ENCODE measurements at places on chromosomes 1 and 21.

DNA sequence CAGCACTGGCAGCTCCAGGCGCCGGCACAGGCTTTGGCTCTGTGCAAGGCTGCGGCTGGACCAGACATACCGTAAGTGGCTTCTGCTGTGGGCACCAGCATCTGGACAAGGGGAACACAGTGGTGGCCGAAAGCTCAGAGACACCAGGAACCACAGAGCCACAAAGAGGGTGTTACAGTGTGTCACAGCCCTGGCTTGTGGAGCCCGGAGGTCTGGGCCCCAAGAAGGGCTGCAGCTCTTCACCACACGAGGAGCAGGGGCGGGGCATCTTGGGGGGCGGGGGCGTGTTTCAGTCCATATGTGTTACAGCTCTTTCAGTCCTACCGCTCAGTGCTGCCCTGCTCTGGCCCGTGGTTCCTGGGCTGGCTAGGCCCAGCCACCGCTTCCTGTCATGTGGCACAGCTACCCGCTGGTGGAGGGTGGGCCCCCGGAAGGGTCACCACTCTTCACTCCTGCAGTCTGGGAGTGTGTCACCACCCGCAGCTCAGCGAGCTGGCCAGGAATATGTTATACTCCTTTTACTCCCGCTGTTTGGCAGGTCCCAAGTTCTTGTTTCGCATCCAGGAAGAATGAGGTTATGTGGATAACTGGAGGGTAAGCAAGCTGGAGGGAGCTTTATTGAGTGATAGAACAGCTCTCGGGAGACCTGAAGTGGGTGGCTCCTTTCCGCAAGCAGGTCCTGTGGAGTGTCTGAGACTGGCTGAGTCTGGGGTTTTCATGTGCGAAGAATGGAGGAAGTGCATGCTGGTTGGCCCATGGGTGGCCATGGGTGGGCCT is 3.3 kb upstream of the LSM10 start:
- peak; percentile 45 for DNase-seq

DNA sequence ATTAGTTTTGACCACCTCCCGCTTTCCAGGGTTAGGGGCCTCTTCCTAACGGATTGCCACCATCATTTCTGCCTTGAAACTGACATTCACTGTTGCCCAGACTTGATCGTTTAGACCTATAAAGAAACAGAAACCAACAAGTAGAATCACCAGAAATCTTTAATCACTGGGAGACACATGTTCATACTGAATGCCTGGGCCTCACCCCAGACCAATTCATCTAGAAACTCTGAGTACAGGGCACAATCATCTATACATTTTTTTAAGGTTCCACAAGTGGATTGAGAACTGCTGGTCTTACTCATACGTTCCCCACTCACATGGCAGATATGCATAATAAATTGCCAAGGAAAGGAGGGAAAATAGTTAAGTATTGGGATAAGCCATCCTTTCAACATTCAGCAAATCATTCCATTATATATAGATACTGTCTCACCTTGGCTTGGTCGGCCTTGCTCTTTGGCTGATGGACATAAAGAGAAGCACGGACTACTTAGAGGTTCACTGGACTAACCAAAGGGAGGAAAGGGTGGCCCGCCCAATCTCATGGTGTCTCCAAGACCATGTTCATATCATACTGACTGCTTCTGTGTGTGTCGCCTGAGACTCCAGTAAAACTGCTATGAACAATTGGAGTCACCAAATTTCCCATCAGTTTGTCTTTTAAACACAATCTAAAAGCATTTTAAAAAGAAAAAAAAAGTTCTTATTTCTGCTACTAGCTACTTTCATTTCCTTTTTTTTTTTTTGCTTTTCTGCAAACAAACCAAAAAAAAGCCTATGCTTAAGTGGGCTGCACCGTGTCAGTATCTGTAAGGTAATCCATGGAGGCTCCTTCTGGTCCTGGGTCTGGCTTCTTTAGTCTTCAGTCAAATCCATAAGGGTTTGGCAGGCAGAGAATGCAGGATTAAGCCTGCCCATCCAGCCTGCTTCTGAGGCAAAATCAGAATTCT is 9.4 kb upstream of the TARBP1 start:
- no peak for DNase-seq

DNA sequence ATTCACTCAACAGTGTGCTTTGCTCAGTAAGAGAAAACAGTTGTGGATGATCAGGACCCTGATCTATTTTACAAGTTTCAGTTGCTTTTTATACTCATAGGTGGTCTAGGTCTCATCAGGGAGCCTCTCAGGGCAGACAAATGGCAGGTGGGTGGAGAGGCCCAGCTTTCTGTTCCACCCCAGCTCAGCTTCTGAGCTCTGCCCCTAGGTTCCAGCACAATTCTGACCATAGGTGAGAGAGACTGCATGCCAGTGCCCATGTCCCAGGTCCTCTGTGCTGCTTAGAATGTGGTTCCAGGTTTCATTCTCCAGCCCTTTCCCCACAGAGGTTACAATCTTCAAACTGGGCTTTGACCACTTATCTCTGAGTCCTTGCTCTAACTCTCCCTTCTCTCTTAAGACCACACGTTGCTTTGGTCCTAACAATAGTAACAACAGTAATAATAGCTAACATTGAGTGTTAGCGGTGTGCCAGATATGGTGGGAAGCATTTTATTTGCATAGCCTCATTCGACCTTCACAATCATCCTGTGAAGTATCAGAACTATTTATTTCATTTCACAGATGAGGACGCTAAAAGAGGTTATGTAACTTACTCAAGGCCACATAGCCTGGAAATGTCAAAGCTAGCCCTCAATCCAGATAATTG is 19.6 kb upstream of the DUSP10 start:
- DNase-seq, result no peak

- peak; percentile 55 for DNase-seq
Measured at GRCh38 chr1:23528250-23528978, 2.6 kb downstream of the E2F2 start.

GRCh38 chr1:208329300-208329699 is 85.1 kb upstream of the PLXNA2 start:
- no peak for DNase-seq

DNA sequence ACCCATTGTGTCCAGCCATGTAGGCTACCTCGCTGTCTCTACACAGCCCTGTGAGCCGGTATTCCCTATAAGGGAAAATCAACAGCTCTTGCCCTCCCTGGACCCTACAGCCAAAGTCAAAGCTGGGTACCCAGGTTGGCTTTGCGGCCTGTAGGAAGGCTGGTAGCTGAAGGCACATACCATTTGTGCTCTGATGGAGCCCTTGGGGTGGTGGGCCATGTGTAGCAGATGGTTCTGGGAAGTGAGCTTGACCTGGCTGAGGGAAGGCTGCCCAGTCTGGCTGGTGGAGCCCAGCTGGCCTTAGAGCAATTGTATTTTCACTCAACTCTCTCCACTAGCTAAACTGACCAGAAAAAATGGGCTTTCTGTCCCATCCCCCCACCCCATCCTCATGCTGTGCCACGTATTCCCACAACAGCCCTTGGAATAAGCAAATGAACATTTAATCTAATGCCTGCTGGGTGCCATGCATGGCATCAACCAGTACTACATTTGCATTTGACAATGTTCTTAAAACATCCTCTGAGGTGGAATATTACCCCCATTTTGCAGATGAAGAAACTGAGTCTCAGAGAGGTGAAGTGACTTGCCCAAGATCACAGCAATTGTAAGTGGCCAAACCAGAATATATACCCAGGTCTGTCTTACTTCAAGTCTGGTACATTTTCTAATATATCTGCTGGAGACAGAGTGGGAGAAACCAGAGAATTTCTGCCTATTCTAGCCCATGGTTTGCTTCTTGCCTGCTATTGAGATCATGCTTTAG is 56.8 kb downstream of the NDUFS5 start:
- no peak for DNase-seq

DNA sequence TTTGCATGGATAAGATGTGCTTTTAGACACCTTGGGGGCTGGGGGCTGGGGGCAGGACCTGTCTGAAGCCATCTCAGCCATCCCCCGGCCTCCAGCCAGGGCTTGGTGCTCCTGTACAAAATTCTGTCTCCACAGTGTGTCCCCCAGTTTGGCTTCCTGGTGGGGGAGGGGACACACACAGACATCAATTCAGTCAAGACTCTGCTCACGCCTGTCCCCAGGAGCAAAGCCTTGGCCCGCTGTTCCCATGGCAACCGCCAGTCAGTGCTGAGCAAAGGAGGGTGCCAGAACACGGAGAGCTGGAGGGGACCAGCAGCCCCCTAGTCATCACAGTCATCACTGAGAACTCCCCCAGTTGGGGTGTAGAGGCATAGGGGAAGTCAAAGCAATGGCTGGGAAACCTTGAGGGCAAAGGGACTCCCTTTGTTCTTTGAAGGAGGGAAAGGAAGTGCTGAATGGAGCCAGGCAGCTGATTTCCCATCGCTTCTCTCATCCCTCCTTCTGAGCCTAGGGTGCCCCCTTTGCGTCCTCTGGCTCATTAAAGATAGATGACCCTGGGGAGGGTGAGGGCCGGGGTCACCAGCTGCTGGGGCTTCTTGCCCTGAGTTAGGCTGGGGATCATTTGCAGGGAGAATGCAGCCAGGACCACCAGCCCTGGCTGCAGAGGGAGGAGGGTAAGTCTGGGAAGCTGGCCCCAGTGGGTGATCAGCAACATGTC is 134.9 kb upstream of the IPO9 start:
- no peak for DNase-seq

GRCh38 chr1:201356236-201356635 is 21.2 kb downstream of the TNNT2 start:
- DNase-seq, result no peak

DNA sequence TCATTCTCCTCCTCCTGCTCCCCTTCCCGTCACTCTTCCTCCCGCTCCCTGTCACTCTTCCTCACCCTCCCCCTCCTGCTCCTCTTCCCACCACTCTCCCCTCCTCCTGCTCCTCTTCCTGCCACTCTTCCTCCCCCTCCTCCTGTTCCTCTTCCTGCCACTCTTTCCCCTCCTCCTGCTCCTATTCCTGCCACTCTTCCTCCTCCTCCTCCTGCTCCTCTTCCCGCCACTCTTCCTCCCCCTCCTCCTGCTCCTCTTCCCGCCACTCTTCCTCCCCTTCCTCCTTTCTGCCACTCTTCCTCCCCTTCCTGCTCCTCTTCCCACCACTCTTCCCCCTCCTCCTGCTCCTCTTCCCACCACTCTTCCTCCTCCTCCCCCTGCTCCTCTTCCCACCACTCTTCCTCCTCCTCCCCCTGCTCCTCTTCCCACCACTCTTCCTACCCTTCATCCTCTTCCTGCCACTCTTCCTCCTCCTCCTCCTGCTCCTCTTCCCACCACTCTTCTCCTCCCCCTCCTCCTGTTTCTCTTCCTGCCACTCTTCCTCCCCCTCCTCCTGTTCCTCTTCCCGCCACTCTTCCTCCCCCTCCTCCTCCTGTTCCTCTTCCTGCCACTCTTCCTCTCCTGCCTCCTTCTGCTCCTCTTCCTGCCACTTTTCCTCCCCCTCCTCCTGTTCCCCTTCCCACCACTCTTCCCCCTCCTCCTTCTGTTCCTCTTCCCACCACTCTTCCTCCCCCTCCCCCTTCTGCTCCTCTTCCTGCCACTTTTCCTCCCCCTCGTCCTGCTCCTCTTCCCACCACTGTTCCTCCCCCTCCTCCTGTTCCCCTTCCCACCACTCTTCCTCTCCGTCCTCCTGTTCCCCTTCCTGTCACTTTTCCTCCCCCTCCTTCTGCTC is 28.7 kb upstream of the ARTN start:
- no peak for DNase-seq

DNA sequence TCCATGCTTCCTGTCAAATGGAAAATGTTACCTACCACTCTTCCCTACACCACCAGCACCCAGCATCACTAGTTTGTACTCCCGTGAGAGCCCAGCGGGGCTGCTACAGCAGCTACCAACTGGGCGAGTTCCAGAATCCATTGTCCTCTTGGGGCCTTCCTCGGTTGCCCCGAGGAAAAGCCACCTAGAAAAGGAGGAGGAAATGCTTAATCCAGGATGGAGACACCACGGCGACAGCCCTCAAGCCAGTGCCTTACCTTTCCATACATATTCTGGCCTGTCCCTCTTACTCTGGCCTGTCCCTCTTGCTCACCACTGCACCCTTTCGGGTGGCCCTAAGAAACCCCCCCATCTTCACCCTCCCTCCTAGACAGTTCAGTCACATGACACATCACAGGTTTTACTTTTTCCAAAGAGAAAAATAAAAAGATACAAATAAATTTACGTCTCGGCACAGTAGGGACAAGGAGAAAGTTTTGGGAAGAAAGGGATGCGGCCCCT is 478 bp downstream of the RIT1 start:
- DNase-seq, result no peak

- DNase-seq, result peak; percentile 45
Measured at GRCh38 chr1:46413596-46413985, 19.5 kb downstream of the FAAH start.

- no peak for DNase-seq
Measured at GRCh38 chr1:28913786-28914227, 562 bp upstream of the EPB41 start.

DNA sequence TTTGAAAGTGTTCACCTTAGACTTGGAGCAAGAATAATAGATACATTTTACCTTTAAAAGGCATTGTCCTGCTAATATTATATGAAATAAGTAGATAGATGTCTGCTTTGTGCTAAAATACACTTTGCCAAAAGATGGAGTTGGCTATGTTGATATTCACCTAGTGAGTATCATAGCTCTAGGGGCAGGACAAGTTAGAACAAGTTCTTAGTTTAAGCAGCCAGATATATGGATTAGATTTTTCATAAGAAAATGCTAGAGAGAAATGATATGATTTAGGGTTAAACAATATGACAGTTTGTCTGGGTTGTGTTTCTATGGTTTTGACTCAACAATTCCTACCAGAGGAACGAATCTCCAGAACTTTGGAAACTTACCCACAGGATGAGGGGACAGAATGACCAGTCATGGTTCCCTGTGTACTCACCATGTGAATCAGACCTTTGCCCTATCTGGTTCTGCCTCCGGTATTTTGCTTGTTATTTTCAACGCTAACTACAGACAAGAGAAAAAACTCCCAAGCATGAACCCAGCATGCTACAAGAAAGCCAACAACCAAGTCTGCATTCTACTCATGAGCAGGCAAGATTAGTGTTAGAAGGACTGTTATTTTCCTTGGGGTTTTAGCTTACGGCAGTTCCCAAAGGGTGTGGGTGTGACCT is 1.7 kb downstream of the F5 start:
- no peak for DNase-seq

DNA sequence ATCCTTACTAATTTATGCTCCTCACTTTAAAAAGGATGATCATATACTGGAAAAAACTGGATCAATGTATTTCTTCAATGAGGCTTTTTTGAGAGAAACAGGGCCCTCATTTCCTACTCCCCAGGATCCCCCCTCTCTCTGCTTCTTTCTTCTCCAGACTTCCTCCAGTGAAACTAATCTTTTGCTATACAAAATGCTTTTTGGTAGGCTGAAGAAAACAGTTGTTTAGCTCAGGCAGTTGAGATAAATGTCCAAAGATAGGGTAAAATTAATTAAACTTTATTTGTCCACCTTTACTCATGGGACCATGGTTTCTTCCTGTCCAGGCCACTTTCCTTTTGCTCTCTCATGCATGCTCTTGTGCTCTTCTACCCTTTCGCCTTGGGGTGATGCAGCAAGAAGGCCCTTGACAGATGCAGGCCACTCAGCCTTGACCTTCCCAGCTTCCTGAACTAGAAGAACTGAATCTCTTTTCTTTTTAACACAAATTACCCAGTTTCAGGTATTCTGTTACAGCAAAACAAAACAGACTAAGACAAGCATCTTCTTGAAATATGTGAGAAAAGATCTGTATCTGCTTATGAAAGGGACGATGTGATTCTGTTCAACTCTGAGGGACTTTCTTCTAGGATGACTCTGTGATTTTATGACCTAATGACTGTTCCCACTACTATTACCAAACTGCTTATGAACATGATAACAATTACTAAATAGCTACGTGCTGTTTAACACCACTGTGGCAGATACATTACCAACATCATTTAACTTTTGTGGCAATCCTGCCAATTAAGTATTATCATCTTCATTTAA is 63.7 kb downstream of the NVL start:
- DNase-seq, result no peak

GRCh38 chr1:156599811-156600210 is 1.5 kb downstream of the GPATCH4 start:
- DNase-seq, result no peak
